ENCODE measurements at places on chromosomes 1 and 21. TPM values are rescaled to one million over a fixed set of nuclear protein-coding genes. Genes with fewer than 3 reads are reported as not detected.

The CDK11B gene
- total RNA-seq, result 22.9 TPM

The CD34 gene
- not detected for total RNA-seq

The SPRR2F gene
- not detected for total RNA-seq

- DNase-seq, result no peak
Observed at GRCh38 chr1:15742339-15742801, at the start of gene TMEM82. Gene TMEM82 (plus strand): TSS chr1:15742499. CDS start chr1:15742560, 61 bp downstream.

DNA sequence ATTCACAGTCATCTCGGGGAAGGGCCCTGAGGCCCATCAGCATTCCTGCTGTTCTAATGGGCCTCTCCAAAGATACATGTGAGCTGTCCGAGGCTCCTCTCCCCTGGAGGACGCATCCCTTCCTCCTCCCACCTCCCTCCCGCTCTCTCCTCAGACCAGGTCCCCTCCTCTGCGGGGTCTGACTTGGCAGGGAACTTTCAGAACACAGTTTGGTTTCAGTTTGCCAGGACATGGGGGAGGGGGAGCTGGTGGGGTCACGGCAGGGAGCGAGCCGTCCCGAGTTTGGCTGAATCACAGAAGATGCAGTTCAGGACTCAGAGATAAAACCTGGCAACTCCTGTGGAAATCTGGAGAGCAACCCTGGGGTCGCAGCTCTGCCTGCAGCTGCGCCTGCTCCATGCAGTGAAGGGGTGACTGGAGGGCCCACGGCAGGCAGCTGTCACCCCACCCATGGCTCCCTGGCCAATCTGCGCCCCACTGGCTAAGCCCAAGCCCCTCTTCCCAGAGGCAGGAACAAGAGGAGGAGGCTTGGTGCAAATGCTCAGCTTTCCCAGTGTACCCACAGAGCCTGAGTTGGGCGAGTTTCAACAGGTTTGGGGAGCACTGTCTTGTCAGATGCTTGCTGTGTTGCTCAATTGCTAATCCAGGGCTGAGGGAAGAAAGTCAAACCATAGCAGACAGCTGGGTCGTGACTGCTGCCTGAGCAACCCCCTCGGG, 5.7 kb downstream of the WNT4 start:
- no peak for DNase-seq

DNA sequence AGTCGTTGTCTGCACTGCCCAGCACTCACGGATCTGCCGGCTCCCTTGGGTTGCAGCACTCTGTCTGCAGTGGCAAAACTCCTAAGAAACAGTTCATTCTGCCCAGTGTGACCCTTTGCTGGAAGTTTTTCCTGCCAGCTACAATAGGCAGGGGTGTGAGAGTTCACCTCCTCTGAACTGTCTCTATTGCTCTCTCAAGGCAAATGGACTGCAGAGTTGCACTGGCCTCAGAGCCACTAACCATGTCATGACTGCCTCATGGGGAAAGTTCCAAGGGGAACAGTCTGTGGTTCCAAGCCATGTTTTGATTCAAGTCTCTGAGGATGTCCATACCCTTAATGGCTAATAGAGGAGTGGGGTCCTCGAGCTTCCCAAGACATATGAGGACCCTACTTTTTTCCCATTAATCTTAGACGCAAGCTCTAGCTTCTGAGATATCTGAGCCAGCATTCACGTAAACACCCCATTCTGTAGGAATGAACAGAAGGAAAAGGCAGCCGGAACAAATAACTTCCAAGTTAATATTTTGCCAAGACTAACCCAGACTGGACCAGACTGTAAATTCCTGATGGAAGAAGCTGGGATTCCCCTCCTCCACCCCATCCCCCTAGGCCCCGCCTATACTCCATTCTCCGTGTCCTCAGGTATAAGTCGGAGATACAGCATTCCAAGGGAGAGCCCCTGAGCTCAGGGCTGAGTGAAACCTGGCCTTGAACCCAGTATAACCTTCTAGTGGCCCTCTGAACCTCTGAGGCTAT, 93.8 kb upstream of the AKT3 start:
- DNase-seq, result peak; percentile 82

GRCh38 chr1:2449636-2450454, 26.2 kb upstream of the PLCH2 start:
- no peak for DNase-seq

DNA sequence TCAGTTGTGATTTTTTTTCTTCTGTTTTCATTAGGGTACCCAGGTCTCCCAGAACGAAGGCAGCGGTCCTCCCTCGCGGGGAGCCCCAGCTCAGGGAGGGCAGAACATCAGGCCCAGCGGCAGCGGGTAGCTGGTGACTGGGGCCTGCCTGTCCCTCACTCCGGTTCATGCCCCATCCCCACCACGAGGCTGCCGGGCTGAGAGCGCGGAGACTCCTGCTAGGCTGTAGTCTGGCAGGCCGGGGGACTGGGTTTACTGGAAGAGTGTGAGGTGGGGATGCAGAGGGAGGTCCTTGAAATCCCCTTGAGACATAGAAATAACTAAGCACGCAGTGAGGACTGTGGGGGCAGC, 10.5 kb downstream of the BRINP2 start:
- DNase-seq, result no peak

- no peak for DNase-seq
Observed at GRCh38 chr1:10960411-10961299, 51.8 kb upstream of the TARDBP start.

GRCh38 chr1:217614200-217614712, 16.6 kb downstream of the GPATCH2 start:
- DNase-seq, result no peak

Data from epithelial cell of proximal tubule (primary cell).